Activated T-cell treated with anti-CD3 and anti-CD28 coated beads for 1 hour (primary cell): ENCODE measurements at places on chromosomes 4 and X.

- no peak for DNase-seq
Measured at GRCh38 chr4:21001490-21001889, 301.2 kb downstream of the PACRGL start.

- DNase-seq = no peak
Measured at GRCh38 chr4:105433421-105433820, 40.4 kb downstream of the PPA2 start.

DNA sequence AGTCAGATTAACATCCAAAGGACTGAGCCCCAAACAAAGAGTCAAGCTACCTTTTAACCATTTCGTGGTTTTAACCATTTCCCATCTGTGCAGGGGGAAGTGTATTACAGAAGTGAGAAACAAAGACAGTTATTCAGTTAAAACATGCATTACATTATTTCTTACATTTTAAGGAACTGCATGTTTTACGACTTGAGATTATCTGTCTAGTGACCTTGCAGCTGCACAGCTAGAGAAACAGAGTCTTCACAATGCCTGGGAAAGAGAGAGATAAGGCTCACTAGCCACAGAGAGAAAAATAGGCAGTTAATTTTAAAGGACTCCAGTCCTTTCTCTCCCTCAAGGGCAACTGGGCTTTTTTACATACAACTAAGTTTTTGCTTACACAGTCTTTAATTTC lies 48.7 kb upstream of the KLHL4 start:
- no peak for DNase-seq

- no peak for DNase-seq
Measured at GRCh38 chrX:105564501-105564900, 257.8 kb upstream of the NRK start.

DNA sequence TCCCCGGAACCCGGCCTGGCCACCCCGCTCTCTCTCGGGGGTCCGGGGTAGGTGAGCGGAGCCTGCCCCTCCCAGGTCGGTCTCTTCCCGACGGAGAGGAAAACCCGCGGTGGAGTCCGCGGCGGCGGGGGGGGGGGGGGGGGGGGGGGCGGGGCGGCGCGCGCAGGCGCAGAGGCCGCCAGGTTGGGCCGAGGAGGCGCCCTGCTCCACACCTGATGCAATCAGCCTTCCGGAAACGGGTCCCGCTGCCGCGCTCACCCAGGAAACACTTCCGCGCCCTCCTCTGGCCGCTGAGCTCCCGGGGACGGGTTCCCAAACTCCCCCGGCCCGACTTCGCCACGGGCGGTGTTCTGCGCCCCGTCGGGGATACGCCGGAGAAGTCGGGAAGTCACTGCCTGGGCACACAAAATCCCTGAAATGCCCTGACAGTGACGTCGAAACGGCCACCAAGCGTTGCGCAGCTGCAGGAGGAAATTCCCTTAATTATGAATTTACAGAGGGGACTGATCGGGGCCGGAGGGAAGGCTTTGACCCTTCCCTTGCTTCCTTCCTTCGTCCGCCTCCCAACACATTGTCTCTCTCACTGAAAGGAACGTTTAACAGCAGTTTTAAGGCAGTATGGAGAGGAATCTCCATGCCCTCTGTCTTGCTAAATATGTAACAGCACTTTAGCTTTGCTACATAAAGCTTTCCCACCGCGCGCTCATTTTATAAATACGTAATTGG lies 2.1 kb upstream of the APBB2 start:
- peak; percentile 20 for DNase-seq

- no peak for DNase-seq
Measured at GRCh38 chrX:149497626-149498025, 7.5 kb downstream of the IDS start.

- DNase-seq = no peak
Measured at GRCh38 chrX:140065961-140066662, 100.8 kb upstream of the CXorf66 start.

DNA sequence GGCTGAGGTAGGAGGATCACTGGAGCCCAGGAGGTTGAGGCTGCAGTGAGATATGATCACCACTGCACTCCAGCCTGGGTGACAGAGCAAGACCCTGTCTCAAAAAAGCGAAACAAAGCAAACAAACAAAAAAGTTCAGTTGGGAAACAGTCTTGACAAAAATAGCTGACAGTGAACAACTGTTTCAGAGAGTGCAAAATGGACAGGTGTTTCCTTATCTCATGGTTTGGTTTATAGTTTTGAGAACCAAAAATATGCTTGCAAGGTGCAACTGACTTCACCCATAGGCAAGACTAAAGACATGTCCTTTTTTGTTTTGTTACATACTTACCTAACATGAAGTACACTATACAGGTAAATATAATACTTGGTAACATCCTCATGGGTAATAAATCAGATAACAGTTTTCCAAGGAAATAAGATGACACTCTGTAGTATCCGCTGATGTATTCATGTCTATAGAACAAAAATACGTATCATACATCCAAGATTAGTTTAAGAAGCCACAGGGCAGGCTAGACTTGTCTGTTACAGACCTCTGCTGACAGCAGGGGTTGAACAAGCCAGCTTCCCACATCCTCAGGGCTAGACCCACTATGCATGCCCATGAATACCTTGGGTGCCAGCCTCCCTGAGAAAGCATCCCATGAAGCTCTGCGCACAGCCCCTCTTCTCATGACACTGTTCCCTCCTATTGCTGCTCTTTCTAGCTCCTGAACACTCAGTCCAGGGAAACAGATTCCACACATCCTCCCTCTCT lies 59.3 kb downstream of the ABCG2 start:
- no peak for DNase-seq

DNA sequence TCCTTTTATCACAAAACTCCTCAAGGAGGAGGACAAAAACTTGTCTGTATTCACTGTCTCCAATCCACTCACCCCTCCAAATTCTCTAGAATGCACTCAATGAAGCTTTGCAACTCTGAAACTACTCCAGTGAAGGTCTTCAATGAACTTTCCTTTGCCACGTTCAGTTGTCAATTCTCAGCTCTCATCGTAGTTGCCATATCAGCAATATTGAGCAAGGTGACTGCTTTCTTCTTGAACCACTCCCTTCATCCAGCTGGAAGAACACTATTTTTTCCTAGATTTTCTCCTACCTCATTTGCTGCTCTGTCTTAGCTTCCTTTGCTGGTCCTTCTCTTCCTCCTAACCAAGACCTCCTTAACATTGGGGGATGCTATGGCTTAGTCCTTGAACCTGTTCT lies 191.8 kb downstream of the KDR start:
- no peak for DNase-seq

- no peak for DNase-seq
Measured at GRCh38 chrX:131397891-131398290, 108.8 kb upstream of the IGSF1 start.

DNA sequence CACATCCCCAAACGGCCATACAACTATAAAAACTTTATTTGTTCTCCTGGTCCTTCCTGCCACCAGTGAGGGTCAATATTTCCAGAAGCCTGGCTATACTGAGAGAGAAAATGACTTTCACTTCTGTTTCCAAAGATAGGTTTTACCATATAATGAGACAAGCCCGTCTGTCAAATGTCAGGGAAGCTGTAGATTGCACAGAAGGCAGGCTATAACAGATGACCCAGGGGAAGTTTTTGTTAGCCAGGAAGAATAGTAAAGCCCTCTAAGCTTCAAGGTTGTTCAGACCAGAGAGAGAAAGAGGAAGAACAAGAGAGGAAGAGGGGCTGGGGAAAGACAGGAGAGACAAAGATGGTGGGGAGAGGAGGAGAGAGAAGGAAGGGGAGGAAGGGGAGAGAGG lies 217.5 kb downstream of the GBA3 start:
- DNase-seq = no peak

DNA sequence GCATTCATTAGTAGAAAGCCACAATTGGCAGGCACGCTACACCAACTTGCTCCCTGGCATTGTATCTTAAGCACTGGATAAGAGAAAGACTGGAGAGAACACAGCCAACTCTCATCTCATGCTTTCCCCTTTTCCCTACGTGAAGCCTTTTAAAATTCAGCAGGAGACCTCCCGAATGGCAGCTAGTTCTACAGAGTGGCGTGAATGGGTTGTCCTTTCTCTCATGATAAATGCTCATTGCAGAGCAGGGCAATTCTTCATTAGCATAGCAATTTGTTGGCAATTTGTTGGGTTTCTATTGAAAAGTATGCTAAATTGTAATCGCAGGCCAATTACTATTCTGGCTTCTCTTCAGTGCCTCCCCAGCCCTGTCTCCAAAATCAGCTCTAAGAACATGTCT lies 48.0 kb downstream of the SEPTIN11 start:
- no peak for DNase-seq

GRCh38 chrX:122622795-122623194 lies 561.3 kb upstream of the GRIA3 start:
- DNase-seq = no peak

DNA sequence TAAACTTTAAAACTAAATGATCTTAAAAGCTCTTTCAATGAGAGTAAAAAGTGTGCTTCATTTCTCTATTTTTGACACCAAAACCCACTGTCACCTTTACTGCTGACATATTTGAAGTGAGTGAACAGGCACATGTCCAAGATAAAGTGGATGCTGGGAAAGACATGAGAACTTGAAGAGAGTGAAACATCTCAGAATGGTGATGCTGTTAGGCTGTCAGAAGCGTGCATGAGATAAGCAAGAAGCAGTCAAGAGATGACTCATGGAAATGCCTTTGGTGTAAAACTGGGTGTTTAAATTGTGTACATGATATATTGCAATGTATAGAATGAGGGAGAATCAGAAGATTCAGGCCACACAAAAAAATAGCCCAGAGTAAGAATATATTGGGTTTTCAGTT lies 21.8 kb upstream of the GBA3 start:
- DNase-seq = no peak

DNA sequence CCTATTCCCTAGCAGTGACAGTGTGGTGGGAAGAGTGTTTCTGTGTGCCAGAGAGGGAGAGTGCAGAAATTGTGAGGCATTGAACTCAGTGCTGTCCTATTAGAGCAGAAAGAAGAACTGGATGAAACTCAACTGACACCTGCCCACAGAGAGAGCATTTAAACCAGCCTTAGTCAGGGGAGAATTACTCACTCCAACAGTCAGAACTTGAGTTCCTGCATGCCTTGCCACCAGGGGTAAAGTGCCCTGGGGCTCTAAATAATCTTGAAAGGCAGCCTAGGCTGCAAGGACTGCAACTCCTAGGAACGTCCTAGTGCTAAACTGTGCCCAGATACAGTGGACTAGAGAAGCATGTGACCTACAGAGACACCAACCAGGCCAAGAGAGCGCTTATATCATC lies 12.8 kb downstream of the CYSLTR1 start:
- no peak for DNase-seq

- no peak for DNase-seq
Measured at GRCh38 chr4:168758351-168758876, 251.6 kb downstream of the CBR4 start.

GRCh38 chrX:21382715-21383114 lies 8.5 kb downstream of the CNKSR2 start:
- DNase-seq = no peak

GRCh38 chrX:41827886-41828285 lies 95.5 kb downstream of the CASK start:
- no peak for DNase-seq

- DNase-seq = no peak
Measured at GRCh38 chr4:16783119-16783518, 115.3 kb downstream of the LDB2 start.

DNA sequence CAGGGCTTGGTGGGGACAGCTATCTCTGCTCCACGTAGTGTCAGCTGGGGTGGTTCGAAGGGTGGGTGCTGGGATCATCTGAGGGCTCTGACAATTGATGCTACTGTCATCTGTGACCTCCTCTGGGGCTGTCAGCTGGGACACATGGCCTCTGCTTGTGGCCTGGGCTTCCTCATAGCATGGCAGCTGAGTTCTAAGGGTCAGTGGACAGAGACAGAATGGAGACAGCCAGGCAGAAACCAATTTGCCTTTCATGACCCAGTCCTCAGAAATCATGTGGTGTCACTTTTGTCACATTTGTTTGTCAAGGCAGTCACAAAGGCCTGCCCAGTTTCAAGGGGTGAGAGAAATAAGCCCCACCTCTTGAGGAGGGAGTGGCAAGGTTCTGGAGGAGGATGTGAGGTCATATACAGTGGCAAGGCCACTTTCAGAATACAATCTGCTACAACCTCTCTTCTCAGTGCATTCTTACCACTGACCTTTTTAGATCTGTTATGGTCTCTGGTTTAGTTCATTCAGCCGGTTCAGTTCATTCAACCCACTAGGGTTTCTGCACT lies 103.6 kb upstream of the BCOR start:
- DNase-seq = no peak

DNA sequence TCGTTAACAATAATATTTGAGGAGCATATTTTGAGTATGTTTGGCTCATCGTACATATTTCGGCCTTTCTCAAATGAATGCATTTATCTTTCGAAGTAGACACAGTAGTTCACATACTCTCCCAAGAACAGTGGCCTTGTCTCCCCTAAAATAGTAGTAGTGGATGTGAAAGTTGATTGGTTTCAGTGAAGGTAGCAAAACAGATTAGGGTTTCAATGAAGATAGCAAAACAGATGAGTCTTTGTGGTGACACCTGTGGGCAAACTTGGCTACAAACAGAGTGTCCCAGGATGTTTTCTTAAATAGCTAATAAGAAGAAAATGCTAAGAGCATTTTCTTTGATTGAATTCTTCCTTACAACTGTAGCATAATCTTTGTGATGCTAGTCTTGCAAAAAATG lies 67.0 kb downstream of the USP9X start:
- no peak for DNase-seq

- DNase-seq = no peak
Measured at GRCh38 chr4:108775921-108776320, 13.1 kb upstream of the ETNPPL start.

DNA sequence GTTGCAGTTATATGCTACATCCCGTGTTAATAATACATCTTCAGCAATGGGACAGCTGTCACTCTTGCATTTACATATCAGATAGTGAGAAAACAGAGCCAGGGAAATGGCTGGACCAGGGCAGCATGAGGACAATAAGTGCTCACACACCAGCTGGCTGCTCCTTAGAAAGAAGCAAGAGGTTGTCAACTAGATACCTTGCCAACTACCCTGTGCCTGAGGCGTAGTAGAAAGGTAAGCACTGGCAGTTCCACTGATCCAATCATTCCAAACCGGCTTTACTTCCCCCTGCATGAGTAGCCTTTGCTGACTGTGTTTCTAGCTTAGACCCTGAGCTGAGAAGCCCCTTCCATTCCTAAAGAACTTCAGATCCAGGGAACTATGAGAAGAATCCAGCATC lies 52.2 kb upstream of the FGF13 start:
- DNase-seq = no peak

DNA sequence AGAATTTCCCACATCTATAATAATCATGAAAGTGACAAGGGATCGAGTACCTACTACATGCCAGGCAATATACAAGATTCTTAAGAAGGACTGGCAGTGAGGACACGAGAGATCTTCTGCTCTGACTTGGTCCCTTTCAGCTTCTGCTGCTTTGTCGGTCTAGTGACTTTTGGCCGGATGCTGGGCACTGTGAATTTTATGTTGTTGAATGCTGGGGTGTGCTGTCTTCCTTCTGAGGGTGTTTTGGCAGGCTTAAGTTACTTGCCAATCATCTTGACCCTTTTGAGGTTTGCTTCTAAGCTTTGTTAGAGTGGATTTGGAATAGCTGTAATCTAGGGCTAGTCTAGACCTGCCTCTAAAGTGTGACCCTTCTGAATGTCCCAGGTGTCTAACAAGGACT lies 23.5 kb downstream of the NAT8L start:
- no peak for DNase-seq
